NCI-H1048 (cell line): ENCODE measurements at places on chromosomes 12 and 14.

DNA sequence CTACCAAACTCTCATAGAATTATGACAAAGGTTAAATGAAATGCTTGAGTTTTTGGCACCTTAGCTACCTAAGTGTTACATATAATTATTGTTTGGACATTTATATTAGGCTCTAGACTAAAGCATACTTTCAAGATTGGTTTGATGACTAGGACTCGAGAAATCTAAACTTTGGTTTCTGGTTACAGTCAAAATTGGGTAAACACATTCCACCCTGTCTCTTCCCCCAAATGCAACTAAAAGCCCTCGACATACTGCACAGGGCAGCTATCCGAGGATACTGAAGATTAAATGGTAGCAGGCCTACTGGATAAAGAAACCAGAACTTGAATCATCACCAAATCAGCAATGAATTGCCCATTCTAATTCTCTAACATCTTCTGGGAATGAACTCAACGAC, 369.1 kb downstream of the PRKD1 start:
- DNase-seq: no peak

GRCh38 chr12:98137278-98137677, 378.1 kb upstream of the TMPO start:
- DNase-seq: no peak

- no peak for DNase-seq
Measured at GRCh38 chr12:56389412-56389811, 26.8 kb upstream of the APOF start.

GRCh38 chr12:26803552-26803951, 29.4 kb downstream of the ITPR2 start:
- no peak for DNase-seq

DNA sequence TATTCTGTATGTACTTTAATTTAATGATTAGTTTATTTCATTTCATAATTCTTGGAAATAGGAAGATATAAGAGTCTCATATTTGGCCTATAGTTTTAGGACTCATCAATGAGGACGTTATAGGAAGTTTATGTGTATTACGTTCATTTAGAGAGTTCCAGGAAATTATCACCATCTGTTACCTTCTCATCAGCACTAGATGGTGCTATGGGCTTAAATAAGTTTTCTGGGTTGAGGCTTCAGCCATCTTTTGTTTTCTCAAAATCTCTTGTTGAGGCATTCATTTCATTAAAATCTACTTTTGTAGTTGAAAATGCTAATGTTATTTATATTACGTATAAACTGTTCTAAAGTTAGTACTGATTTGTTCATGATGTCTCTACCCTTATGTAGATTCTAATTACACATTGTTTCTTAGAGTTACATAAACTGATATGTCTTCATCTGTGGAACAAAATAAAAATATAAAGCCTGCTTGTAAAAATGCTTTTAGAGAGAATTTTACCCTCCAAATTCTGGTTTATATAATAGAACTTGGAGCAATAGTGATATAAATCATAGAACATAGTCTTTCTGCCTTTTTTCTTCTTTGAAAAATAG, 89.2 kb downstream of the CFAP54 start:
- DNase-seq: peak; percentile 68

DNA sequence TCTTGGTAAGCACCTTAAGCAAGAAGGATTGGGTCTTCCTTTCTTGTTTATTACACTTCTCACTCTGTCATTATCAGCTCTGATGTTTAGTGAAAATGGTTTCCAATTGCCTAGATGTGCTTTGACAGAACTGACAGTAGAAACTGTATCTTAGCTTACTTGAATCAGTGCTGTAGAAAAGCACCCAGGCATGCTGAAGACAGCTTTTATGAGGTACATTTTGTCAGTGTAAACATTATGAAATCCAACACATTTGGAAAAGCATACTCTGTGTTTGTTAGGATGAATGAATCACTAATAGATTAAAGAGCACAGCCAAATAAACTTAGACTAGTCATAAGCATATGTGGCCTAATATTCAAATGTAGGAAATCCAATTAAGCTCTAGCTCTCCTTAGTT, 290.2 kb upstream of the NPAS3 start:
- DNase-seq: no peak

- no peak for DNase-seq
Measured at GRCh38 chr12:121581686-121582429, 1.0 kb upstream of the KDM2B start.

- DNase-seq: no peak
Measured at GRCh38 chr14:31400031-31400638, 20.2 kb downstream of the HEATR5A start.

DNA sequence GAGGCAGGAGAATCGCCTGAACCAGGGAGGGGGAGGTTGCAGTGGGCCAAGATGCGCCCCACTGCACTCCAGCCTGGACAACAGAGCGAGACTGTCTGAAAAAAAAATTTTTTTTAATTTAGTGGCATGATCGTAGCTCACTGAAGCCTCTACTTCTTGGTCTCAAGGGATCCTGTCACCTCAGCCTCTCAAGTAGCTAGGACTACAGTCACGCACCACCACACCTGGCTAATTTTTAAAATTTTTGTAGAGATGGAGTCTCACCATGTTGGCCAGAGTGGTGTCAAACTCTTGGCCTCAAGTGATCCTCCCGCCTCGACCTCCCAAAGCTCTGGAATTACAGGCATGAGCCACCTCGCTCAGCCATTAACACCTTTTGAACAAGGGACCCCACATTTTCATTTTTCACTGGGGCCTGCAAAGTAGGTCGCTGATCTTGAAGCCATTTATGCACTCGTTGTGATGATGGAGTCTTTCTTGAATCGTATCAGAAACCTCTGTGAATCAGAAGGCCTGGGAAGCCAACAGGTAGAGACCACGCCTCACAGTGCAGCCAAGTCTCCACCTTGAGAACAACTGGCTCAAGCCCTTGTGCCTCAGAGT, 5.9 kb downstream of the HCAR1 start:
- no peak for DNase-seq
